Type B pancreatic cell (in vitro differentiated cells): ENCODE measurements at places on chromosomes 6 and 20.

GRCh38 chr6:110283657-110284056 lies 74.5 kb downstream of the METTL24 start:
- DNase-seq: no peak

DNA sequence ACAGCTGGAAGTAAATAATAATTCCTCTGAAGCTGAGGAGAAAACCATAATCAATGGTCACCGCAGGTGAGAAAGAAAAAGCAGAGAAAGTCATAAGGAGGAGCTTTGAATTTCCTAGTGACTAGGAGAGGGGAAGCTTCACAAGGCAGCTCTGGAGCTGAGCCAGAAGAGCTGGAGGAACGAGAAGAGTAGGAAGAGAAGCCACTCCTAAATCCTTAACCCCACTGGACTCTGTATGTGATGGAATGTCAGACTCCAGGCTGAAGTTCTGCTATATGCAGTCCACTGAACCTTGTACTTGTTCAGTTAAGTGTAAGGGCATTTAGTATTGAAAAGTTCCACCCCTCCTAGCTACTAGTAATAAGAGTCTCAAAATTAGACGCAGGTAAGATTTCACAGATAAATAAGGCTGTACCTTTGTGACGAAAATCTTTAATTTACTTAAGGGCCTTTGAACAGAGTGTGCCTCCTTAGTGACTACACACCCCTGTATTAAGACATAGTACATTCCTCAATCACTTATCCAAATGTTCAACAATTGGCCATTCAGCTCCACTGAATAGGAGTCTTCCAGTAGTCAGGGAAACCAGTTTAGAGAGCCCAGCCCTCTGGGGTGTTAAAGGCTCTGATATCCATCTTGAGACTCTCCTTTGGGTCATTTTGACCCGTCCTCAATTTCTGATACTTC lies 71.4 kb upstream of the UFL1 start:
- DNase-seq: no peak

DNA sequence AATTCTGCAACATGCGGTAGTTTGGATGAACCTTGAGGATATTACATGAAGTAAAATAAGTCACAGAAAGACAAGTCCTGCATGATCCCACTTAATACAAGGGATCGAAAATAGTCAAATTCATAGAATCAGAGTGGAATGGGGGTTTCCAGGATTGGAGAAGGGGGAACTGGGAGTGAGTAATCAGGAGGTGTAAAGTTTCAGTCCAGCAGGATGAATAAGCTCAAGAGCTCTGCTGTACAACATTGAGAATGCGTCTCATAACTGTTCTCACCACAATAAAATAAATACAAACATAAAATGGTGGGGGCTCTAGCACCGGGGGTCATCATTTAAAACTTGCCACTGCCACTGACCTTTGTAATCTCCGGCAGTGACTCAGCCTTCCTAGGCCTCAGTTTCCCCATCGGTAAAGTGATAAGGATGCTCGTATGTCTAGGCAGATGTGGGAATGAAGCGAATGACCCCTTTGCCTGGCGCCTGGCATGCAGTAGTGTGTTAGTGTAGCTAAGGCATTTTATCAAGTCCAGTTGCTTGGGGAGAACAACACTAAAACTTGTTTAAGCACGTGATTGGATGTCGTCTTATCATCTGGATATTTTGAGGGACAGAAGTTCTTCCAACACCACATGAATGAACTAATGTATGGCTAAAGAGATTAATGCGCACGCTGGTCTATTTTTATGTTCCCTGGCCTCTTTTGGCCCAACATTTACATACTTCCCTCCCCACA lies 421.1 kb downstream of the QKI start:
- no peak for DNase-seq

GRCh38 chr6:53112404-53112803 lies 36.2 kb downstream of the GCM1 start:
- DNase-seq: no peak

- no peak for DNase-seq
Measured at GRCh38 chr6:27208042-27208441, 39.5 kb upstream of the PRSS16 start.

- no peak for DNase-seq
Measured at GRCh38 chr6:156688620-156688971, 88.6 kb upstream of the ARID1B start.

DNA sequence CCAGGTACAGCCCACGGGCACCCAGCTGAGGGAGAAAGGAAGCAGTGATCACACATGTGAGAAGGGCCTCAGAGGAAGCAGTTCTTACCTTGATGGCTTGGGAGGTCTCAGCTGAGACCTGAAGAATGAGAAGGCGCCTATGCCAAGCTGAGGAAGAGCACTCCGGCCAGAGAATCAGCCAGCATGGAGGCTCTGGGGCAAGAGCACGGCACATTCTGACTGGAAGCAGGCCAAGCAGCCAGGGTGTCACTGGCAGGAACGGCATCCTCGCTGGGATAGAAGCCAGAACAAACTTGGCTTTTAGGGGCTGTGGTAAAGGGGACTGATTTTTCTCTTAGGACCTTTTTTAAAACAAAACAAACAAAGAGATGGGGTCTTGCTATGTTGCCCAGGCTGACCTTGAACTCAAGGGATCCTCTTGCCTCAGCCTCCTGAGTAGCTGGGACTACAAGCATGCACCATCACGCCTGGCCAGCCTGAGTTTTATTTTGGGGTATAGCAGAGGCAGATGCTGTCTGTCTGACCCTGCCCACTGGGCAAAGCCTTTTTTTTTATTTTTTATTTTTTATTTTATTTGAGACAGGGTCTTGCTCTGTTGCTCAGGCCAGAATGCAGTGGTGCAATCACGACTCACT lies 17.6 kb downstream of the GHRH start:
- DNase-seq: no peak

- DNase-seq: no peak
Measured at GRCh38 chr20:33465481-33466302, 22.1 kb upstream of the SNTA1 start.
